ENCODE measurements at places on chromosomes 7 and 10.

DNA sequence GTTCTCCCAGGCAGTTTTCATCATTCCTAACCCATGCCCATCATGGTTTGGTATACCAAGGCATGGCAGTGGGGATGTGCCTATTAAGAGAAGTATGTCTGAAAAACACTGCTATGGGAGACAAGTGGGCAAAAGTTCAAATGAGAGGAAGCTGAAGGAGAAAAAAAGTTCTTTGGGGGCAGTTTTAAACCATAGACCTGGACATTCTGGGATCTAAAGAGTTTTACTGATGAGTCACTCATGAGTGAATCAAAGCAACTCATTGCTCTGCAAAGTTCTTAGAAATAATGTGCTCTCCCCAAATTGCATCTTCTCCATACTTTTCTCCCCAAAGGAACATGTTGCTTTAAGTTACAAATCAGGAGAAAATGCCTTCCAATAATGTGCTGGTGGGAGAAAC is 256.9 kb upstream of the MTPN start:
- DNase-seq: no peak

DNA sequence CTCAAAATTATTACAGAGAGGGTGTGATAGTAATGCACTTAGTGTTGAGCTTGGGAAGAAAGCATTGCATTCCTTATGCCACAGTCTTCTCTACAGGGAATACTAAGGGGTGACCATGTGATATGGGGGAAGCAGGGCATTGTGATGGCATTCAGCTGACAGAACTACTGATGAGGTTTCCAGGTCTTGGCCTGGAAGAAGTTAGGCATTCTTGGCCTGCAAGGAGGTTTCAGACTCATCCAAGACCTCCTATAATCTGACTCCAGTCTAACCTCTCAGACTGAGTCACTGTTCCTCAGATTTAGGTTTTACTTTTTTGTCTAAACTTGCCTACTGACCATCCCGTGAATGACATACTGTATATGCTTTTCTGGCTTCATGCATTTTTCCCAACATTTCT is 7.9 kb downstream of the STMP1 start:
- peak; percentile 10 for DNase-seq

DNA sequence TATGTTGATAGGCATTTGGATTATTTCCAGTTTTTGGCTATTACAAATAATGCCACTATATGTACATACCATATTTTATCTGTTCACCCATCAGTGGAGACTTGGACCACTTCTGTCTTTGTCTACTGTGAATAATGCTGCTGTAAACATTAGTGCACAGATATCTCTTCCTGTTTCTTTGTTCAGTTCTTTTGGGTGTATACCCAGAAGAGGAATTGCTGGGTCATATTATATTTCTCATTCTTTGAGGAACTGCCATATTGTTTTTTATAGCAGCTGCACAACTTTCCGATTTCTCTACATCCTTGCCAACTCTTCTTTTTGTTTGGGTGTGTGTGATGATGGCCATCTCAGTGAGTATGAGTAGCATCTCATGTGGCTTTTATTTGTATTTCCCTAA is 218.0 kb downstream of the LRMDA start:
- DNase-seq: peak; percentile 85

GRCh38 chr10:11144626-11145494 is 127.2 kb downstream of the CELF2 start:
- DNase-seq: no peak

DNA sequence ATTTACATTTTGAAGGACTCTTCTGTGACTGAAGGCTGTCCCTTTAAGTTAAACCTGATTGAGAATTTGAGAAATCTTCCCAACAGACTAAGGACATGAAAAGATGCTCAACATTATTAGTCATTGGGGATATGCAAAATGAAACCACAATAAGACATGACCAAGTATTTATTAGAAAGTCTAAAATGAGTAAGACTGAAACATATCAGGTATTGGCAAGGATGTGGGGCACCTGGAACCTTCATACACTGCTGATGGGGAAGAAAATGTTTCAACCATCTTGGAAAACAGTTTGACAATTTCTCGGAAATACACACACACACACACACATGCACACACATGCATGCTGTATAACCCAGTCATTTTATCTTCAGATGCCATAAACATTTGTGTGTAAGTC is 132.1 kb upstream of the CDK6 start:
- DNase-seq: peak; percentile 15

DNA sequence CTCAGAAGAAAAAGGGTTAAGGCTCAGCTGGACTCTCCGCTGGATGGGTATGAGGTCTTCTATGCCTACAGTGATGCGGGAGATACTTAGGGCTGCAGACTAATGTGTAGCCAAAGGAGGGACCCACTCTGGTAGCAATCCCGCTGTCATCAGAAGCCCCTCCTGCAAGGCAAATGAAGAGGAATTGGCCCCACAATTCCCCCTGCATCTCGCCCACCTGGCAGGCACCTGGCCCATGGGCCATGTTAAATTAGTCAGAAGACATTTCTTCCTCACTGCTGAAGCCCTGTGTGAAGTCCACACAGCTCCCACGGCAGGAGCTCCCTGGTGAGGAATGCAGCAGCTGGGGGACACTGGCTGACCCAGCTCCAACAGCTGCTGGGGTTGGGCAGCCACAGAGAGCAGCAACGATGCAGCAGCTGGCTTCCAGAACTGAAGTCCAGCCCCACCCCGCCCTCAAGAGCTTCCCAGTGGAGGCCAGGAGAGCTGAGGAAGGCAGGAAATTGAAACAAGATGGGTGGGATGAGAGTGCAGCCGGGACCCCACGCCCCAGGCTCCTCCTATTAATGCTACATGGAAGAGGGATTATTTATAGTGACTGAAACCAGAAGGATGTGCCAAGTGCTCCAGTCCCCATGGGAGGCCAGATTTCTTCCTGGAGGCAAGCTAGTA is 5.5 kb downstream of the VSTM4 start:
- no peak for DNase-seq

GRCh38 chr10:103733045-103733419 is 122.3 kb downstream of the SH3PXD2A start:
- DNase-seq: no peak

- no peak for DNase-seq
These were observed 165.4 kb upstream of the YAE1 start for GRCh38 chr7:39400836-39401235.

DNA sequence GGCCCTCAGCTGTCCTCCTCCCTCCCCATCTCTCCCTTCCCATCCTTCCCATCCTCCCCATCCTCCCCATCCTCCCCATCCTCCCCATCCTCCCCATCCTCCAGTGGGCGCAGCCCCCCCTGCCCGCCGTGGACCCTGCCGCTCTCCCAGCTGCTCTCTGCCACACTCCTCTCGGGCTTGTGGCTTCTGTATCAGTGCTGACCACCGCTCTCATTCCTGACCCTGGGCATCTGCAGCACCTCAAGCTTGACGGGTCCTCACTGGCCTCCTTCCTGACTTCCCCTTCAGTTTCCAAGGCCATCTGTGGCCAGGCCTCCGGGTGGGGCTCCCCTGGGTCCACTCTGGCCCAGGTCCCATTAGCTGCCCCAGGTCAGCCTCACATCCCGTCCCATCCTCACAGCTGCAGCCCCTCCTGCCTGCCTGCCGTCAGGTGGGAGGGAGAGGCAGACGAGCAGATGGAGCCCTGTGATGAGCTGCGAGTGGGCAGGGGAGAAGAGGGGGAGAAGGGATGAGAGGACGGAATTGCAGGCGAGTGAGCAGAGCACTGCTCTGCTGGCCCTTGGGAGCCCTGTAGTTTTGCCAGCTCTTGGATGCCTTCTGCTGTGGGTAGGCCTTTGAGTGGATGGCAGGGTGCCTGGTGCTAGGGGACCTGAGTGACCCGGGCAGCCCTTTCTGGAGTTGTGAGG is 35.7 kb downstream of the LHPP start:
- DNase-seq: no peak

DNA sequence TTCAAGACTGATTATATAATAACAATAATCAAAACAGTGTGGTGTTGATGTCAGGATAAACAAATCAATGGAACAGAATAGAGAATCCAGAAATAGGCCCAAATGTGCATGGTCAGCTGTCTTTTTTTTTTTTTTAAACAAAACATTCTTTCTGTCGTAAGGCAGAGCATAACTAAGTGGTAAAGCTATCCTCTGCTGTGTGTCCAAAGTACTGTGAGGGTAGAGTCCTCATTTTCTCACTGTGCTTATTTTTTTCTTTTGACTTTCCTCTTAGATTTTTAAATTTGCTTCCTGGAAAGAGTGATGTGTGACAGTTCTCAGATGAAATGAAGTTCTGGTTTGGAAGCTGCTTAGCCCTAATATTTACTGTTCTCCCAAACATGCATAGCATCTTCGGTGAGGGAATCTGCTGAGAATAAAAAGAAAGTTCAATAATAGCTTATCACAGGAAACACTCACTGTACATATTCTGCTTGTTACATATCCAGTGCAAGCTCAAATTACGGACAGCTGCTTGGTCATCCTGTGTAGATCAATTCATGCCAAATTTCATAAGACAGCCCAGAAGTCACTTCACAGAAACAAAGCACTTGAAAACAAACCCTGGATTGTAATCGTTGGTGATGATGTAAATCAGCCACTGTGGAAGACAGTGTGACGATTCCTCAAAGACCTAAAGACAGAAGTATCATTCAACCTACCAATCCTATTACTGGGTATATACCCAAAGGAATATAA is 423.9 kb downstream of the NEBL start:
- no peak for DNase-seq

- no peak for DNase-seq
These were observed 457 bp downstream of the PLOD3 start for GRCh38 chr7:101216860-101217387.

- DNase-seq: no peak
These were observed 44.6 kb downstream of the CARD11 start for GRCh38 chr7:2999078-2999500.

DNA sequence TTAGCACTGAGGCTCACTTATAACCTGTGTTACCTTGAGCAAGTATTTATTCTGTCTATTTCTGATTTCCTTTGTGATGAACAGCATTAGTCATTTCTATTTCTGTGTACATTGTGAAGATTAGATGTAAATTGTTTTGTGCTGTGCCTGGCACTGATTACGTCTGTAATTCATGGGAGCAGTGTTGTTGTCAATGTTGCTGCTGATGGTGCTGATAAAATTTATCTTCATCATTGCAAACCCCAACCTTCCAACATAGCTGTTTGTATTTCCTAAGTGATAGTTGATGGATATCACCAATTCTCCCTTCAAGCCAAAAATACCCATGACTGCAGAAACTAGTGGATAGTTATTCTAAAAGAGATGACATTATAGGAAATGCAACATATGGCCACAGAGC is 400.5 kb upstream of the GRM3 start:
- DNase-seq: no peak

- DNase-seq: no peak
These were observed 27.9 kb upstream of the PWWP2B start for GRCh38 chr10:132368881-132369635.

- no peak for DNase-seq
These were observed 38.0 kb downstream of the POLR1F start for GRCh38 chr7:19670806-19671205.

DNA sequence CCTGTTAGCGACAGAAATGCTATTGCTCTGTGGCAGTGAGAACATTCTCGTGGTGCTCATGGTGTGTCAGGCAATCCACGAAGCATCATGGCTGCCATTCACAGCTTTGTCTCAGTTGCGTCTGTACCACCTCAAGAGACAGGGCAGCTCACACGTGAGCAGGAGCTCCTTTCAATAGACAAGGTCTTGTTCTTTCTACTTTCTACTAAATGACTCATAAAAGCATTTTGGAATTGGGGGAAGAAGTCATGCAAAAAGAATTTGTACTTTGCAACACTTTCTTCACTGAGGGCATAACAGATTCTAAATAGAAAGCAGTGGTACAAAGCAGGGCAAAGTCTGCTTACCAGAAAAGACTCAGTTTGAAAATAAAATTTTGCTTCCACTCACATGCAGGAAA is 638.5 kb downstream of the PHTF2 start:
- DNase-seq: no peak

- DNase-seq: no peak
These were observed 236.4 kb upstream of the GPR26 start for GRCh38 chr10:123429706-123430221.

DNA sequence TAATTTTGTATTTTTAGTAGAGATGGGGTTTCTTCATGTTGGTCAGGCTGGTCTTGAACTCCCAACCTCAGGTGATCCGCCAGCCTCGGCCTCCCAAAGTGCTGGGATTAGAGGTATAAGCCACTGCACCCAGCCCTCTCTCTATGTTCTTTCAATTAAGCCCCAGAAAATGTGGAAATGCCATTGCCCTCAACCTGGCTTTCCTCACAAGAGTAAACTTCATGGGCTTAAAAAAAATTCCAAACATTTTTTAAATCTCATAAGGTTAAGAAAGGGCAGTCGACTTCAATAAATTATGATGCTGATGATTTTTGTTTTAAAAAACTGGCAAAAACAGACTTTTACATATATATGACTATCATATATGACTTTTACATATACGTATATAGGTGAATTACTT is 107.6 kb downstream of the TES start:
- DNase-seq: peak; percentile 8

DNA sequence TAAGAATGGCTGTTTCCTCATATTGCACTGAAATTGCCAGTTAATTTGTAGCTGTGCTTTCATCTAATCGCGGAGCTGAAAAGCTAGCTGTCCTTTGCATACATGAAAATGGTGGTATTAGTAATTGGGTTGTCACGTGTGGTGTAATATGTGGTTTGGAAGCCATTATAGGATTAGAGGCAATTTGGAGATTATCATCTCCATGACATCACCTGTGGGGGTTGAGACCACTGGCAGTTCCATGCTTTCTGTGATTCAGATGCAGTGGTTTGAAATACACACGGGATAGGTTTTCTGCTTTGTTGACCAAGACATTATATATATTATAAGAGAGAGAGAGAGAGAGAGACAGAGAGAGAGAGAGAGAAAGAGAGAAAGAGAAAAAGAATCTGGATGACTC is 180.8 kb downstream of the RAB11FIP2 start:
- DNase-seq: no peak

- DNase-seq: peak; percentile 35
These were observed 305.4 kb upstream of the PODXL start for GRCh38 chr7:131861620-131862346.

DNA sequence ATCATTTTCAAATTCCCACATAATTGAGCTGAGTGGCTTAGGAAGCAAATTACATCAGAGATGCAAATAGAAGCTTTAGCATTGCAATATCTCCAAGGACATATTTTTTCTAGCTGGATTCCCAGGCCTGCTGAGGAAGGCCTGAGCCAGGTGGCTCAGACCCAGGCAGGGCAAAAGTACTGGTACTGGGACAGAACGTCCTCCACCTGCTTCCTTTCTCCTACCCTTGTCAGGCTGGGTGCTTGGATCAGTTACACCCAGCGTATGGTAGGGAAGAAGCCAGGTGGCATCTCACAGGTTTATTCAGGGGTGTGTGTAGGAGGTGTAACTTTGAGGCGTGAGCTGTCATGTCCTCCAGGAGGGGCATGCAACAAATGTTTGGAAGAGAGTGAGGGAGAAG is 3.0 kb upstream of the PANK1 start:
- no peak for DNase-seq

DNA sequence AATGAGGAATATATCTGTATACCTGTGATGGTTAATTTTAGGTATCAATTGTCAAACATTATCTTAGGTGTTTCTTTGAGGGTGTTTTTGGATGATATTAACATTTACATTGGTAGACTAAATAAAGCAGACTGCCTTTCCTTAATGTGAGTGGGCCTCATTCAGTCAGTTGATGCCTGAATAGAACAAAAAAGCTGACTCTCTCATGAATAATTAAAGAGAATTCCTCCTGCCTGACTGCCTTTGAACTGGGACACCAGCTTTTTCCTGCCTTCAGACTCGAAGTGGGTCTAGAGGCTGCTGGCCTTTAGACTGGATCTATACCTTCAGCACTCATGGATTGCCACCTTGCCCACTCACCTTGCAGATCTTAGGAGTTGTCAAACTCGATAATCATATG is 117.9 kb upstream of the TMEM168 start:
- no peak for DNase-seq

Measured in PC-3 (cell line).